ENCODE measurements at places on chromosomes 5 and 9. TPM values are rescaled to one million over a fixed set of nuclear protein-coding genes. Genes with fewer than 3 reads are reported as not detected.

CCDC187 gene
- total RNA-seq = not detected

SPINK6 gene
- total RNA-seq = 1.9 TPM

FOXD4L3 gene
- 0.96 TPM for total RNA-seq

IL33 gene
- not detected for total RNA-seq

POC5 gene
- 17.4 TPM for total RNA-seq

SEMA5A gene
- total RNA-seq = 1.2 TPM

ZCCHC9 gene
- total RNA-seq = 31.5 TPM

All from MCF 10A (cell line).